ENCODE measurements at places on chromosomes 6 and 20. TPM values are rescaled to one million over a fixed set of nuclear protein-coding genes. Genes with fewer than 3 reads are reported as not detected.

Gene MKKS
- 27.4 TPM for total RNA-seq

Gene TAGAP
- 1.7 TPM for total RNA-seq

Gene FAM229B
- 75.1 TPM for total RNA-seq

Gene OTOR
- total RNA-seq = not detected

Gene TRIM31
- not detected for total RNA-seq

Gene DDAH2
- total RNA-seq = 40.6 TPM

Gene TSPO2
- not detected for total RNA-seq

Gene TINAG
- total RNA-seq = not detected

Gene CCN6
- total RNA-seq = not detected

Gene GSTA2
- total RNA-seq = not detected

Gene ETV7
- total RNA-seq = 0.38 TPM

Gene BPIFB2
- total RNA-seq = not detected

Gene SLC17A3
- total RNA-seq = not detected

Gene CFAP61
- total RNA-seq = 27.4 TPM

Gene NRSN1
- total RNA-seq = not detected

Gene SYCP2L
- 0.92 TPM for total RNA-seq

Gene VAPB
- 72.4 TPM for total RNA-seq

Gene C20orf141
- total RNA-seq = not detected

GRCh38 chr6:143224516-143224915 is 163.8 kb downstream of the AIG1 start:
- no peak for DNase-seq

DNA sequence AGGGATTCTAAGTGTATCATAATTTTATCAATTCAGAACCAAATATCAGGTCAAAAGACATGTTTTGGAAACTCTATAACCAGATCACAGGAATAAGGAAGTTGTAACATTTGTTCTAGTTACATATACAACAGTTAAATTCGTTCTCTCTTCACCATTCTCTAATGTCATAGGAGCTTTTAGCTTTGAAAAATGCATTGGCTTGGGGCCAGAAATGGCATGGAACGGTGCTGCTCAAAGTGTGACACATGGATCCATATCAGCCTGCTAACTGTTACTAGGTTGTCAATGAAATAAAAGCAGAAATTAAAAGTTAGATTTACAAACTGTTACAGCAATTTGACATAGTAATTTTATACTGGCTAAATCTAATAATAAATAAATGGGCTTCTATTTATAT is 120.3 kb downstream of the LCA5 start:
- no peak for DNase-seq

- DNase-seq = no peak
These were observed 80.0 kb downstream of the CRYBG1 start for GRCh38 chr6:106440546-106440945.

DNA sequence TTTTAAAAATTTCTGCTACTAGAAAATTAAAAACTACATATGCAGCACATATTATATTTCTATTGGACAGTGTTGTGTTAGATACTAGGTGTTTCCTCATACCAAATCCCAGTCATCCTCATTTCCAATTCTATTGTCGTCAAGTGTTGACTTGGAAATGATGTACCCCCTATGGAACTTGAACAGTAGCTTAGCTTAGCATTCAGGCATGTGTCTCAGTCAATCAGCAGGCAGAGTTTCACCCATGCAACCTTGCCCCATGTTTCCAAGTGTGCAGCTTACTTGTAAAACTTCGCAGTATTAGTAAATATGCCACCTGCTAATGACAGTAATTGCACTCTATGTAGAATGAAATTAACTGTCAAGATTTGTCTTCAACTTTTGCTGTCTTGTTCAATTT is 59.5 kb downstream of the SAMD3 start:
- no peak for DNase-seq

DNA sequence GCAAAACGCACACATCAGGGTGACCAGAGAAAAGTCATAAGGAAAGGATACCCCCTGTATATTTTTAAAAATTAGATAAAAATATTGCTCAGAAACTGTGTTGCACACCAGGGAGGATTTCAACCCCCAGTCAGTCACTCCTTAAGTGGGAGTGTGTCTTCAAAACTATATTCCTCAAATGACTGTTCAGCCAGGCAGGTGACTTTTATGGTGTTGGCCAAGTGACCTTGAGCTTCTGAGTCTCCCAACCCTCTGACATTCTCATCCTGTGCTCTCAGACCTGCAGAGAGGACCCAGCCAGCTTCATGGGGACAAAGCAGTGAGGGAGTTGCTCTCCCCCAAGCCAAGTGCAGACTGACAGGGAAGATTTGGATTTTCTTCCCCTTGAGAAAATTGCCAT is 311.9 kb upstream of the JARID2 start:
- no peak for DNase-seq

DNA sequence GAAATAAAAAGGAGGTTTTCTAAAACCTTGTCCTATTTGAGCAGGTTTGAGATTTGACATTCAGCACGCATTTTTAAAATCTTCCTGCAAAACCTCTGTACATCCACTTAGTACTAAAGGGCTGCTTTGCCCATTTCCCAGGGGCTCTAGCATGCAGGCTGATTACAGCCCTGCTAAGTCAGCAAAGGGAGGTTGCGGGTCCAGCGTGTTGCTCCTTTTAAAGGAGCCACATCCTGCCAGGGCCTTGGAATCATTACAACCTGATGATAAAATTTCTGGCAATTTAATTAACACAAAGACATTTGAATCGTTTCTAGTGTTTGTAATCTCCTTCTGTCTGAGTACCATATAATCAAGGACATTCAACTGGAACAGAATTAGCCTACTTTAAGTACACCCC is 455.1 kb upstream of the CITED2 start:
- no peak for DNase-seq

- DNase-seq = no peak
These were observed 235.6 kb downstream of the OGFRL1 start for GRCh38 chr6:71524201-71524600.

- DNase-seq = no peak
These were observed 70.7 kb downstream of the MYB start for GRCh38 chr6:135251498-135252441.

- DNase-seq = no peak
These were observed 194.6 kb downstream of the EPM2A start for GRCh38 chr6:145540741-145541140.

DNA sequence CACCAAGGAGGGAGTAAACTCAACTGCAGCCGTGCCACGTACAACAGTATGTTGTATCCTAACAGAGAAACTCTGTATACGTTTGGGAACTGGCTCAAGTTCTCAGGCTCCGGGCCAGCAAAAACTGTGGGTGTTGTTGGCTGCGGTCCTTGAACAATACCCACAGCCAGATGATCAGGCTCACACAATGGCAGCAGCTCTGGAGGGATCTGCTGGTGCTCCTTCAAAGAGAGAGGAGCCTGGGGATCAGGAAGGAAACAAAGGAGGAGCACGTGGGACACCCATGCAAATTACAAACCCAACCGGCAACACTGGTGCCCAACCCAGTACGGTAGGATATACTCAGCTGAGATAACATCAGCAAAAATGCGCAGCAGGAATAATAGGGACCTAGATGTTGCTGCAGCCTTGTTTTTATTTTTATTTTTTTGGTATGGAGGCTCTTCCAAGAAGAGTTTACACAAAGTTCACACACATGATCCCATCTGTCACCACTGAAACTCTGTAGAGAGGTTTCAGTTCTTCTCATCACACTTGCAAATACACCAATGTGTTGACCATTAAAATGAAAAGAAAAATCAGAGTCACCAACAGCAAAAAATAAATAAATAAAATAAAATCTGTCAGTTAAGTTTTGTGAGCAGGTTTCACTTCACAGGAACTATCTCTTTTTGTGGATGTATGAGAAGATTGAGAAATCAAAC is 41.2 kb upstream of the PDE10A start:
- no peak for DNase-seq

- no peak for DNase-seq
These were observed 190.7 kb downstream of the C6orf118 start for GRCh38 chr6:165118736-165119135.

GRCh38 chr6:25218346-25218745 is 60.8 kb upstream of the CARMIL1 start:
- no peak for DNase-seq

DNA sequence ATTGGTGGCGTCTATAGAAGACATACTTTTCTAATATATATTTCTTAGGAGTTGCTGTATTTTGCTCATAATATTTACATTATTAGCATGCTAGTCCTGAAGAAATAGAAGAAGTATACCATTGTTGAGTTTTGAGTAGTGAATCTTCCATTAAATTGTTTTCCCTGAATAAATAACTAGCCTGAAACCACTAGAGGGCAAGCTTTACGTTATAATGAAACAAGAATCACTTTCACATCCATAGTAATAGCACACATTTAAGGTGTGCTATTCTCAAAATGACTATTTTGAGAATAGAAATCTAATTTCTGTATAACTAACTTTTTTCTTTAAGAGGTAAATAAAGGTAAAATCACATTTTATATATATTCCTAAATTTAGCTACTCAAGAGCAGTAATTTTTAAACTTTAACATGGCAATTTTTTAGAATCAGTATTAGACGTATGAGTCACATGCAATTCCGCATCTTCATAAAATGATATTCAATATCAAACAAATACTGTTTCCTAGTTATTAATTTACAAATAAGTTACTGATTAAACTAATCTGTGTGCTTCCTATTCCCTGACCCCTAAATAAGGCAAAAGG is 213.2 kb upstream of the MANEA start:
- no peak for DNase-seq

DNA sequence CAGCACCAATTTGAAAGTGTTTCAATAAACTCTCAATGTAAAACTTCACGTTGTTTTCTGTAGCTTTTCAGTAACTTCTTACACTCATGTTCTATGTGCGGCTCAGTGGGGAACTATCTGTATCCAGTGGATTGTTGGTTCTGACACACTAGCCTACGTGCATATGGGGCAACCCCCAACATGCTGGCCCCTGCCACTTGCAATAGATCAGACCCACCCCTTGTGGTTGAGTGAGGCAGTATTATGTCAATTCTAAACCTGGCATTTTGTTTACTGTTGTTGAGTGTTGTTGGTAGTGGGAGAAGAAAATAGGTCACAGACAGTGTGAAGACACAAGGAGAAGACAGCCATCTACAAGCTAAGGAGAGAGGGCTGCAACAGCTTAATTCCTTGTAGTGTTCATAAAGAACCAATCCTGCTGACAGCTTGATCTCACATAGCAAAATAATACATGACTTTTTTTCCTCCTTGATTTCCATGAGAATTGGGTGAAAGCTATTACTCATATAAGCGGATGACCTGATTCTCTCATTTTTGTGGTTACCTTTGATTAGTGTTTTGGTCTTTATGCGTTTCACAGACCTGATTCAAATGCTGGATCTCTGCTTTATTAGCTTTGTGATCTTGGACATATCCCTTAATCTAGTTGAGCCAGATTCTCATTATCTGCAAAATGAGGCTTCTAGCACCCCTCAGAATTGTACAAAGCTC is 320.4 kb downstream of the LAMA2 start:
- no peak for DNase-seq

DNA sequence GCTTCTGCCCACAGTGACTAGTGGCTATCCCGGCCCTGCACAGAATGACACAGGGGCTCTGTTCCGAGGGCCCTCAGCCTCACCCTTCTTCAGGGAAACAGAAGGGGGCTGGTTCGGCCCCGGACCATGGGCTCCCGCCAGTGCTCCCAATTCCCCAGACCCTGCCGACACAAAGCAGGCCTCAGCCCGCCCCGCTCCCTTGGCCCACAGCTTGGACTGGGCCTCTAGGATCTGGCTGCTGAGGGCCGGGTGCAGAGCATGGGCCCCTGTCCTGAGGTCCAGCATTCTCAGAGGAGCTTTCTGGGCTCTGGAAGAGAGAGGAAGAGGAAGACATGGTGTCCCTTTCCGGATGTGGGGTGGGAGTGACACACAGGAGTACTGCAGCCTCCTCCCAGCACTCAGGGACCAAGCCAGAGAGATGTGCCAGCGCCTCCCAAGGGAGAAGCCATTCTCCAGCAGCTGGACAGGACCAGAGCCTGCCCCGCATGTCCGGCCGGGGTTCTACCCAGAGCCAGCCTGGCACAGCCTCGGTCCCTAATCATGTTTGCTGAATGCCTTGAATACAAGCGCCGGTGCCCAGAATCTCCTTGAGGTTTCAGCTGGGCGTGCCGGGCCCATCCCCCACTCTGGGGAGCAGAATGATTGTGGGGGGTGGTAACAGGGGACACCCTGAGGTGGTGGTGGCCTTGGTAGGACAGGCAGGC is 23.9 kb downstream of the C20orf203 start:
- no peak for DNase-seq

- peak; percentile 65 for DNase-seq
These were observed 19.4 kb upstream of the FRMD1 start for GRCh38 chr6:168098431-168098861.

- DNase-seq = no peak
These were observed 220.2 kb downstream of the ATXN1 start for GRCh38 chr6:16540804-16541752.

GRCh38 chr6:5522147-5522546 is 260.8 kb downstream of the FARS2 start:
- DNase-seq = no peak

GRCh38 chr20:3994125-3994524 is 21.2 kb downstream of the RNF24 start:
- DNase-seq = no peak

- DNase-seq = peak; percentile 69
These were observed 33.7 kb downstream of the SRSF3 start for GRCh38 chr6:36627801-36628246.

DNA sequence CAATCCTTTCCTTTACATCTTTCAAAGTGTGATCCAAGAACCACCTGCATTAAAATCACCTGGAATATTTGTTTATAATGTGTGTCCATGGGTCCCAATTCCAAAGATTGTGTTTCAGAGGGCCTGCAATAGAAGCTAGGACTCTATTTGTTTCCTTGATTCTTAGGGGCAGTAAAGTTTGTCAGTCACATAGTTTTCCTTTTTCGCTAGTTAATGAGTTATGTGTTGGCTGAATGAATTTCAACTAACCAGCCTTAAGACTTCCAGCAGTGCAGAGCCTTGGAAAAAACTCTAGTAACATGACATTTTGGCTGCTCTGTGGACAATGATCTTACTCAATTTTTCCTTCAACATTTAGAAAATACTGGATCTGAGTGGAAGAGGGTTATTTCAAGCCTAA is 11.3 kb downstream of the FAM217A start:
- no peak for DNase-seq

DNA sequence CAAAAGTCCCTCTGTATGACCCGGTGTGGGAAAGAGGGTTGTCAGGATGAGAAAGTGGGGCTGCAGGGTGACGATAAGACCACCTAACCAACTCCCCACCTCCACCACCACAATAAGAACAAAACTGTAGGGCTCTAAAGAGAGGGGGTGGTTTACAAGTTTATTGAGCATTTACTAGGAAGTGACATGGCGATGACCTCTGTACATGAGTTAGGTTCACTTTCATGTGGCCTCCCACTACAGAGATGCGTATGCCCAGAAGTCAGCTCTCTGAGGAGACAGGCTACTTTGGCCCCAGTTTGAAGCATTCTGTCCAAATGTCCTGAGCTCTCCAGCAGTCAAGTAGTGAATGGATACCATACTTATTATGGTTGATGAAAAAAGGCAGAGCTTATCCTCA is 28.7 kb upstream of the PI16 start:
- DNase-seq = no peak

DNA sequence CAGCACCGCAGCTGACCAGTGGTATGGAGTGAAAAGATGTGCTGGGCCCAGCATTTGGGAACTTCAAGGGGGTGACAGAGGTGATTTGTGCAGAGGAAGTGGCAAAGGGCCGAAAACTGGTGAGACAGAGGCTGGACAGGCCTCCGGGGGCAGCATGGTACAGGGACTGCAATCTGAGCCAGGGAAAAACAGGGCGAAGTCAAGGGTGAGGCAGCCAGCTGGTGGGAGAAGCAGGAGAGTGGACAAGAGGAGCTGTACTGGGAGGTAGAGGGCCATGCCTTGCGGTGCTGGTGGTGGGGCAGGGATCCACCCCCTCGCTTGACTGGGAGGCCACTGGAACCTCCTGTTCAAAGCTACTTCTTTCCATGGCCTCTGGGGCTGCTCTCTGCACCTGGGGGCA is 7.3 kb upstream of the GFRA4 start:
- peak; percentile 53 for DNase-seq

Data from Right ventricle myocardium inferior (tissue), 1 donor.